ENCODE measurements at places on chromosomes 4 and X.

DNA sequence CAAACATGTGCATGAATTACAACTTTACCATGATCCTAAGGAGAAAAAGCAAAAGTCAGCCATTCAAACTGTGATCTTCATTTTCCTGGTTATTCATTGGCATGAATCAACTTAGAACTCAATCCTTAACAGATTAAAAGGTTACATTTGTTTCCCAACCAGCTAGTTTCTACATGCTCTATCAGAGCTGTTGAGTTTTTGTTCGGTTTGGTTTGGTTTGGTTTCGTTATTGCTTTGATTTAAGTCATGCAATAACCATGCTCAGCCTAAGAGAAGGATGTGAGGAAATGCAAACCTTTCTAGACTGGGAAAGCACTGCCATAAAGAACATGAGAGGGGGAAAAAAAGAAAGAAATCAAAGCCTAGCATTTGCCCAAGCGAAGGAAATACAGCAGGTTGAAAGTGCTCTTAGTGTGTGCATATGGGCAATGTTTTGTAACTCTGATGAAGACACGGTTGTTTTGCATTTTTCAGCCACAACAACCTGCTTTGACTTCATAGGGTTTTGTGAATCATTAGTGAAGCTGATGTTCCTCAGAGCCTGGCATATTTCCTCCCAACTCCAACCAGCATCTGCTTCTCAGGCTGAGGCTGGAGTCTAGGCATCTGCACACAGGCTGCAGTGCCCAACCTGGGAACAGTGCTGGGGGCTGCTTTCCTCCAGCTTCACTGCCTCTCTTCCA is 234.3 kb downstream of the ZNF674 start:
- DNase-seq: no peak

GRCh38 chr4:140187316-140187695 is 33.3 kb upstream of the MAML3 start:
- no peak for DNase-seq

GRCh38 chr4:108181704-108182103 is 13.0 kb upstream of the LEF1 start:
- no peak for DNase-seq

DNA sequence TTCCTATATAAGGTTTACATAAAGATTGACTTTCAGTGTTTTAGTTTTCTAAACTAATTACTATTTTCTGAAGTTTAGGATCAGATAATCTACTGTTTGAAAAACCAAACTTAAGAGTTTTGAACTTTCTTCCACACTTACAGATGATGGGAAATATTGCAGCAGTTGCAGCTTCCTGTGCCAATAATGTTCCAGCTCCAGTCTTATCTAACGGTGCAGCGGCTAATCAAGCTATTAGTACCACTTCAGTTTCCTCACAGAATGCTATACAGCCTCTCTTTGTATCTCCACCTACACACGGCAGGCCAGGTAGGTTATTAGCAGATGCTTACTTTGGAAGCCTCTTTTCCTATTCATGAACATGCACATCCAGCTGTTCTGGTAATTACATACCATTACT is 55.6 kb downstream of the ALG13 start:
- DNase-seq: no peak

- no peak for DNase-seq
These were observed 69.7 kb upstream of the MSANTD1 start for GRCh38 chr4:3179126-3179706.

DNA sequence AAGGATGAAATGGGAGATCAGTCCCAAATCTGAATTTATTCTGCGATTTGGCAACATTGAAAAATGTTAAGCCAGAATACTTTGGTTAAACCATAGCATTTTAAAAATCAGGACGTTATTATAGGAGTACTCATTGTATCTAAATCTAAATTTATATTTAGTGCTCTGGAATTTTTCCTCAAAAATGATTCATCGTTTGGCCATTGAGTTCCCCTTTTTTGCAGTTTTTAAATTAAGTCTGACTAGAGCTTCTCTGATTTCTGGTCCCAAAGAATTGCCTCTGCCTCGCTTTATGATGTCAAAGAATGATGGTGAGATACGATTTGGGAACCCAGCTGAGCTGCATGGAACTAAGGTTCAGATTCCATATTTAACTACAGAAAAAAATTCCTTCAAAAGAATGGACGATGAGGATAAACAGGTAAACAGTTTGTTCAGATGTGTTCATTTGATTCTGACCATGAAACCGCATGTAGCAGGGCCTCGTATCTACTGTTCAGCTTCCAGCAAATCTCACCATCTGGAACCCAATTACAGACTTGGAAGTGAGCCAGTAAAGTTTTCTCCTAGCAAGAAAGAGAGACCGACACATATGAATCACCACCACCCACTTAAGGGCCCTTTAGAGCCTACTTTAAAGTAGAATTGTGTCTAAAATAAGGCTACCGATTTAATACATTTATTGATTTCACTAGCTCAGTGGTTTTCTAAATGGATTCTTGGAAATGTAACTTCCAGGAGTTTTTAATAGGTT is 75.6 kb downstream of the REPS2 start:
- DNase-seq: no peak

- no peak for DNase-seq
These were observed 179.6 kb upstream of the SPRY1 start for GRCh38 chr4:123216946-123217345.

DNA sequence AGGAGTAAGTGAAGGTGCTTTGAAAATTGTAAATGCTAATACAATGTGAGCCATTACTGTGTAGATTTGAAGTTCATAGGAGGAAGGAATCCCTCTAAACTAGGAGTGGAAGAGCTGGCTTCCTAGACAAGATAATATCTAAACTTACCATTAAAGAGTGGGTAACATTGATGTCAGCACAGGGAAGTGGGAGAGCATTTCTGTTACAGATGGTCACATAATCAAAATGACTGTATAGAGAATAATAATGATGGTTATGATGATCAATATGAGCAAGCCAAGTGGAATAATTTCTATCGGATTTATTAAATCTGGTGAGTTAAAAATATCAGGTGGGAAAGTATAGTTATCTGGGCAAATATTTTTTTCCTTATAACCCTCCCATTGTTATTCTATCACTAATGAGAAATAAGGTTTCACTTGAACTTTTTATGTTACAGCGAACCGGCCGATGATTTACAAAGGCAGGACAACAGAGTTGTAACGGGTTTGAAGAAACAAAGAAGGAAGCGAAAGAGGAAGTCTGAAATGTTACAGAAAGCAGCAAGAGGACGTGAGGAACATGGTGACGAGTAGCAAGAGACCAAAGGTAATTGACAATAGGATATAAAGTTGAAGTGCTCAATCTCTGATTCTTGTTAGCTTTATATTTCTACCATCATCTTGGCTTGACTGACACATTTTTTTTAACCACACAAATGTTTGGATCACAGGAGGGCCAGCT is 43.5 kb downstream of the FMR1NB start:
- peak; percentile 3 for DNase-seq

- DNase-seq: peak; percentile 64
These were observed 23.7 kb downstream of the LRPAP1 start for GRCh38 chr4:3508542-3508941.

DNA sequence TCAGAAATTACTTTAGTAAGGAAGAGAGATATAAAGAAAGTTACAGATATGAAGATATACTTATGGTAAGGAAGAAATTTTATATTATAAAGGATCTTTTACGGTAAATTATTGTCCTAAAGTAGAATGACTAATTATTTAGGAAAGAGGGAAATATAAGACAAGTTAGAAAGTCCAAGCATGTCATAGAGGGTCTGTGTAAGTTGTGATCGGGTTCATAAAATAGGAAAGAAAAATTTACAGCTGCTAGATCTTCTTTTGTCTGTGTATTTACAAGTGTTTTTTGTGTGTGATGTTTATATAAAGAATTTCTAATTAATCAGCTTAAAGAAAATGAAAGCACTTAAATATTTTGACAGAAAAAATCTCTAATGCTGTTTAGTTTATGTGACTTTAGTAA is 1054.9 kb upstream of the DIAPH2 start:
- no peak for DNase-seq

- DNase-seq: no peak
These were observed 22.0 kb downstream of the SLC25A43 start for GRCh38 chrX:119421016-119421705.

DNA sequence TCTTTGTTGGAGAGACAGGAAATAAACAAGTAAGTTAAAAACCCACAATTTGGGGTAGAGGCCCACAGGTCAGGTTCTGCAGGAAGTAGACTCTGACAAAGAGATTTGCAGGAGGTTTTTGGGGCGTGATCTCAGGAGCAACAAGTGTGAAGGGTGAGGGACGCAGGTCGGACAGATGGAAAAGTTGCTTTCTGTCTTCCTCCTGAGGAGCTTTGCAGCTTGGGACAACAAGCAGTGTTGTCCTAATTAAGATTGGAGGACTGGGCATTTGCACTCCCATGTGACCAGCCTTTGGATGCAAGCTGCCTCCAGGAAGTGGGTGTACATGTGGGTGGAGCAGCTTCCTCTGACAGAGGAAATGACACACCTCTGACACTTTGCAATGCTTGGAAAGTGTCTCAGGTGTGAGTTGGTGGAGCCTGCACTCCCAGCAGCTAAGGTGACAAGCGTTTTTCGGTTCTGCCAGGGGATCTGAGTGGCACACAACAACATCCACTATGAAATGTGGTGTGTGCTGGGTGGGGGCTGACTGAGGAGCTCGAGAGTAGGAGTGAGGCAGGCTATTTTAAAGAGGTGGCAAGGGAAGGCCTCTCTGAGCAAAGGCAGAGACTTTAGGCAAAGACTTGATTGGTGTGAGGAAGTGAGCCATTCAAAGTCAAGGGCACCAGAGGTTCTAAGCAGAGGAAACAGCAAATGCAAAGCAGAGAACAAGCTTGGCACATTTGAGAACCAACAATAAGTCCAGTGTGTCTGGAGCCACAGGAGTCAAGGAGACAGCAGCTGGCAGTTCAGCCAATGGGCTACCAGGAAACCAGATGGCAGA is 339.8 kb upstream of the GATB start:
- no peak for DNase-seq

DNA sequence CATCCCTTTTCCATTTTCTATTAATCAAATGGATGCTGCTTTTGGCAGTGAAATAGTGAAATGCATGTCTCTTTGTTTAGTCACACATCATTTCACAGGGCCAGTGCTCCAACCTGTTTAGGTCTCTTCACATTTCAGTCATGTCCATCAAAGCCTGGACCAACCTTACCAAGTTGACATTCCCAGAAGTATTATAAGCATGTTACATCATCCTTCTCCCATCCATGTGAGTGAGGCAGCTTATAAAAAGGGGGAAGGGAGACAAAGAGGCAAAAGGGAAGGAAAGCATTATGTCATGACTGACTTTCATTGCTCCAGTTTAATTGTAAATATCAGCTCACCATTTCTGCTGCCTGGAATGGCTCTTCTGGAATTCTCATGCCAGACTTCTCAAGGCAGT is 94.4 kb downstream of the NWD2 start:
- DNase-seq: no peak

GRCh38 chrX:37509349-37509748 is 62.1 kb upstream of the LANCL3 start:
- DNase-seq: no peak

DNA sequence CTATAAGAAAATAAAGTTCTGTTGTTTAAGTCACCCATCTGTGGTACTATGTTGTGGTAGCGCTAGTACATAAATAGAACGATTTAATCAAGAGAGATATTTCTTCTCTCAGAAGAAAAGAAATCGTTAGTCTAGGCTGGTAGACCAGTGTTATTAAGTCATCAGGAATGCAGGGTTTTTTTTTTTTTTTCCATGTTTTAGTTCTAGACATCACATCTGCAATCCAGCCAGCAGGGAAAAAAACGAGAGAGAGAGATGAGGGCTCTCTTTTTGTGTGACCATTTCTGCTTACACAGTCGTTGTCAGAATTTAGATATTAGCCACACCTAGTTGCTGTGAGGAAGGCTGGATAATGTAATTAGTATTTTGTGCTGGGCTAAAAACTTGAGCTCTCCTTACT is 417.4 kb downstream of the TMA16 start:
- DNase-seq: no peak

GRCh38 chr4:2795300-2795892 is 2.5 kb downstream of the SH3BP2 start:
- no peak for DNase-seq

DNA sequence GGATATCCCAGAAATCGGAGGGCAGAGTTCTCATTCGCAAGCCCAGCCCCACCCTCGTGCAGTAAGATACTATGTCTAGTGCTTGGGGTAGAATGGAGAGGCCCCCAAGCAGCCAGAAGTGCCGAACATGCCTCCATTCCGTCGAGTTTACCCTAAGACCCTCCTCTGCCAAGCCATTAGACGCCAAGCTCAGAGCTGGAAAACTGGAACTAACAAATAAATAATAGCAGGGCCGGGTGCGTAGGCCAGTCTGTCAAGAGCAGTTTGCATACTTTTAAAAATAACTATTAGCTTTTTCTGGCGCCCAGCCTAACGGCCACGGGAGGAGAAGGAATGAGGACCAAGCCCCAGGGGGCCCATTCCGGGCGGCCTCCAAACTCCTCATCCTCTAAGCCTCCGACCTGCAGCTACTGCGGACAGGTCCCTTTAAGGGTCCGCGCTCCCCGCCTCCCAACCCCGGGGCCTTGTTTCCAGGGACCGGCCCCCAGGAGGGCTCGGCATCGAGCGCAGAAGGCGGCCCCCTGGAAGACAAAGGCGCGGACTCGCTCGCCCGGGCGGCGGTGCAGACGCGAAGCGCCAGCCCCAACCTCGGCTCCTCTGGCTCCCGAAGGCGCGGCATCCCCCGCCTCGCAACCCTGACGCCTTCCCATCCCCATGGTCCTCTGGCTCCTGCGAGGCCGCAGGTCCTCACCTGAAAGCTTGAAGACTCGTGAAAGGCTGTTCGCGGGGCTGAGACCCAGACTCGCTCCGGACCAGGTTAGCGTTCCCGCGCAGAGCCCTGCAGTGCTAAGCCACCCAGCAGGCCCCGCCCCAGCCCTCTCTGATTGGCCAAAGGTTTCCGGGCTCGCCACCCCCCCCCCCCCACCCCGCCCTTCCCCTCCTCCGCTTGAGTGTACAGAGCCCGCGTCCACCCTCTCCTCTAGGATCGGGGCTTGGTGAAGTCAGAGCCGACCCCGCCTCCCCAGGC is at the start of gene TMSB15A:
Gene TMSB15A, minus strand, starts transcription at position 765 of the 967 bp plus-strand sequence.
- DNase-seq: no peak

GRCh38 chr4:106495476-106495875 is 126.9 kb upstream of the GIMD1 start:
- DNase-seq: no peak

DNA sequence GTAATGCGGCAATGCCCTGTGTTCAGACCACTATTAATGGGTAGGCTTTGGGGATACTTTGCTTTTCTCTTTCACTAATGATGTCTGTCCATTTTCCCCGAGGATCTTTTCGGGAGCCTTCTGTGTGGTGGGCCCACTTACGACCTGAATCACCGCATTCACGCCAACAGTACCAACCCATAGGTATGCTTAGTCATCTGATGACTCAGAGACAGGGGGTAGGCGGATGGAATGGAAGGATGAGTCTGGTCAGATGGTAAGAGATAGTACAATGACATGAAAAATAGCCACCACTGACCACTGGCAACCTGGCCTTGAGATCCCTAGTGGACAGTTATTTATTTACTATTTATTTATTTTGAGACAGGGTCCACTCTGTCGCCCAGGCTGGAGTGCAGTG is 76.0 kb upstream of the DHRSX start:
- DNase-seq: no peak

GRCh38 chrX:63330681-63331080 is 20.5 kb downstream of the SPIN4 start:
- DNase-seq: no peak

- DNase-seq: no peak
These were observed 51.9 kb downstream of the RBM47 start for GRCh38 chr4:40577588-40578253.

GRCh38 chrX:153299855-153300254 is 21.7 kb downstream of the PNMA6F start:
- no peak for DNase-seq
